Left colon (tissue), 2 donors: ENCODE measurements at places on chromosomes 3 and 15. TPM values are rescaled to one million over a fixed set of nuclear protein-coding genes. Genes with fewer than 3 reads are reported as not detected.

Gene TRPM1
- total RNA-seq: not detected

Gene DNAJA4
- 39.6 TPM for total RNA-seq

Gene AKAP13
- 151 TPM for total RNA-seq

Gene ANKRD34C
- not detected for total RNA-seq

Gene INSYN1
- total RNA-seq: 0.82 TPM

Gene SCG3
- 1.2 TPM for total RNA-seq

Gene GUCA1C
- not detected for total RNA-seq

Gene PDCD6IP
- total RNA-seq: 445 TPM

Gene ARL14
- total RNA-seq: 51.8 TPM

Gene ADGRG7
- 15.6 TPM for total RNA-seq

Gene CADM2
- total RNA-seq: 2.5 TPM

Gene ITIH1
- total RNA-seq: not detected
